NCI-H187 treated with DMSO at 0.1 percent for 48 hours (cell line): ENCODE measurements at places on chromosomes 5 and 9.

GRCh38 chr5:34930870-34931269 lies 1.5 kb downstream of the DNAJC21 start:
- DNase-seq = no peak

DNA sequence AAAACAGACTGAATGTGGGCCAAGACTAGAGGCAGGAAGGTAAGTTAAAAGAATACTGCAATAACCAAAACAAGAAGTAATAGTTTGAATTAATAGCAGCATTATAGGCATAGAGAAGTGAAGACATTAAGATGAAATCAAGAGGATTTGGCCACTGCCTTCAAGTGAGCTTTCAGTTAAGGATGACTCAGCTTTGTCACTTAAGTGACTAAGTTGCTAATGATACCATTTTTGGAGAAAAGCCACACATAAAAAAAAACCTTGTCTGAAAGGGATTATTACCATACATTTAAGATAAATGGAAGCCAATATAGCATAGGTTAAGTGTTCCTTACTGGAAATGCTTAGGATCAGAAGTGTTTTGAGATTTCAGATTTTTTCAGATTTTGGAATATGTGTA lies 57.0 kb downstream of the ECPAS start:
- DNase-seq = no peak

- DNase-seq = no peak
Measured at GRCh38 chr9:127380479-127380878, 16.5 kb upstream of the SLC2A8 start.

GRCh38 chr9:17928228-17928627 lies 349.4 kb downstream of the SH3GL2 start:
- no peak for DNase-seq

DNA sequence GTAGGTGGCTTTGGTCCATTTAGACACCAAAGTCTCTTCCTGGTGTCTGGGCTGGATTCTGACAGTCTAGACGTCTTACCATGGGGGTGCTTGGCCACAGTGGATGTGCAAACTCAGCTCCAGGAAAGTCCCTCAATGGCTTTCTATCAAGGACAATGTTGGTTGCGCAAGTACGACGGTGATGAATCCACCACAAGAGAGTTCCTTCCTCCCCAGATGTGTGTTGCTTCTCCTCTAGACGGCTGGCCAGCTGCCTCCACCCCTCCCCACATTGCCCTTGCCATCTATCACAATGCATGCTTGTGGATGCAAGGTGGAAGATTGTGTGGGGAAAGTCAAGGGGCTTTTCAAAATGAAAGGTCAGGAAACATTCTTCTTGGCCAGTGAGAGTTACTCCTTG lies 89.7 kb upstream of the IRX2 start:
- no peak for DNase-seq

- DNase-seq = no peak
Measured at GRCh38 chr5:159877894-159878448, 38.3 kb upstream of the ADRA1B start.

GRCh38 chr5:146860213-146860893 lies 18.2 kb downstream of the PPP2R2B start:
- no peak for DNase-seq

- no peak for DNase-seq
Measured at GRCh38 chr9:93467062-93467416, 13.7 kb upstream of the FAM120AOS start.

GRCh38 chr5:66338828-66339227 lies 194.7 kb downstream of the SREK1 start:
- DNase-seq = no peak

- no peak for DNase-seq
Measured at GRCh38 chr5:60540856-60541805, 158.8 kb downstream of the DEPDC1B start.

- DNase-seq = no peak
Measured at GRCh38 chr9:92476962-92477361, 5.3 kb downstream of the ASPN start.

DNA sequence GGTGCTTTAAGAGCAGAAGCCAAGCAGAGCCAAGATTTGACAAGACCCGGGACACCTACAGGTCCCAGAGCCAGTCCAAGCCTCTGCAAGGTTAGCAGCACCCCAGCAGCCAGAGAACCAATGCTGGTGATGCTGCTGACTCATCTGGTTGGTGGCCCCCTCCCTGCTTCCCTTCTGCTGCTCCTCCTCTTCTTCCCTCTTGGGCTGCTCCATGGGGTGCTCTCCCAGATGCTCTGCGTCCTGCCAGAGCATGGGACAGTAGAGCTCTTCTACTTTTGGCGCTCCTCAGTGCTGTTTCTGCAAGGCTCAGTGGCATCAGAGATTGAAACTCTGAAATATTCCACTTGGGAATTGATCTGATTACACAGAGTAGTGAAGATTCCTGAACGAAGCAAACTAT lies 76.1 kb upstream of the SAP30L start:
- no peak for DNase-seq

DNA sequence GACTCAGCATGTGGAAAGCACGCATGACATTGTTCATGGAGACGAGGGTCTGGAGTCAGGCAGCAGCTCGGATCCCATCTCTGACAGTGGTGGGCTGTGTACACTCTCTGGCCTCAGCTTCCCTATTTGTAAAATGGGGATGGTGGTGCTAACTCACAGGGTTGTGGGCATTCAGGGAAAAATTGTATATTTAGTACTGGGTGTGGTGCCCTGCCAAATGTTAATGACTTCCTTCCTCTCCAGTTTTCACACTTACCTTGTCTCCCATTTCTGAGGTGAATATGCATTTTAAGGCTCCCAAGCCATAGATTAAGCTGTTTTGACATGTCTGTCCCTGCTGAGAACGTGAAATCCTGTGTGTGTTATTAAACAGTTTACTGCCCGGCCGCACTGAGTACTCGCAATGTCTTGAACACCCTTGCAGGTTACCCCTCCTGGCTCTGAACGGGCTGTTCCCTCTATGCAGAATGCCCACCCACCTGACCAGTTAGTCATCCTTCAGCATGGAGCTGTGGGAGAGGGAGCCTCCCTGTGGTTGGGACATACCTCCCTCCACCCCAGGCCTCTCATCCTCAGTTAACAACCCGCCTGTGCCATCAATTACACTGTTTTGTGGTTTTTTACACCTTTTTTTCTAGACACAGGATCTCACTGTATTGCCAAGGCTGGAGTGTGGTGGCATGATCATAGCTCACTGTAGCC lies 25.8 kb downstream of the TJP2 start:
- no peak for DNase-seq
